ENCODE measurements at places on chromosomes 12 and 14.

DNA sequence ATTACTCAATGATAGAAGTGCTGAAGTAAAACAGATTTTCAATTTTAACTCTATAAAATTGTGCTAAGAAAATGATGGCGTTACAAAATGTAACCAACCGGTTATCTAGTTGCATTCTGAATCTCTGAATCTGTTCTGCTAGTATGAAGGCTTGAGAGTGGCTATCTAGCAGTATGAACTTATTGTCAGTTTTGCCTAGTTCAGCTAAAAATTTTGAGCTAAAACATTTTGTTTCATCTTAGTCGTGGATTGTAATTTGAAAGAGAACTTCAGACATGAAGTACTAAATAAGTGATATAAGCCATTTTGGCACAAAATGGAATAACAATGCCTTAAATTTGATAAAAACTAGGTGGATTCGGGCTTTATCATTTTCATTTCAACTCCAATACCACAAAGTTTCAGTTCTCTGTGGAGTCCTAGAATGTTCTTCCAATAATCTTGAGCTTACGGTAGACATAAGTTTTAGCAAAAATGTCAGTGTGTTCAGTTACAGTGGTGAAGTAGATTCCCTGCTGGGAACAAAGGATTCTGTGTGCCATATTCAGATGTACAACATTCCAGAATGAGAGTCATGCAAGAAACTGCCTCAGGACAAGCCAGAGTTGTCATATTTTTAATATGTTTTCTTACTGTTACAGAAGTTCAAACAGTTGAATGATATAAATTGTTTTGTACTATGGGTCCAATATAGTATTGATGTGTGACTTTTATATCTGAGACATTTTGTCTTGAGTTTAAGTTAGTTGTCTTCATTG lies 28.1 kb downstream of the ATP6V1D start:
- no peak for DNase-seq

DNA sequence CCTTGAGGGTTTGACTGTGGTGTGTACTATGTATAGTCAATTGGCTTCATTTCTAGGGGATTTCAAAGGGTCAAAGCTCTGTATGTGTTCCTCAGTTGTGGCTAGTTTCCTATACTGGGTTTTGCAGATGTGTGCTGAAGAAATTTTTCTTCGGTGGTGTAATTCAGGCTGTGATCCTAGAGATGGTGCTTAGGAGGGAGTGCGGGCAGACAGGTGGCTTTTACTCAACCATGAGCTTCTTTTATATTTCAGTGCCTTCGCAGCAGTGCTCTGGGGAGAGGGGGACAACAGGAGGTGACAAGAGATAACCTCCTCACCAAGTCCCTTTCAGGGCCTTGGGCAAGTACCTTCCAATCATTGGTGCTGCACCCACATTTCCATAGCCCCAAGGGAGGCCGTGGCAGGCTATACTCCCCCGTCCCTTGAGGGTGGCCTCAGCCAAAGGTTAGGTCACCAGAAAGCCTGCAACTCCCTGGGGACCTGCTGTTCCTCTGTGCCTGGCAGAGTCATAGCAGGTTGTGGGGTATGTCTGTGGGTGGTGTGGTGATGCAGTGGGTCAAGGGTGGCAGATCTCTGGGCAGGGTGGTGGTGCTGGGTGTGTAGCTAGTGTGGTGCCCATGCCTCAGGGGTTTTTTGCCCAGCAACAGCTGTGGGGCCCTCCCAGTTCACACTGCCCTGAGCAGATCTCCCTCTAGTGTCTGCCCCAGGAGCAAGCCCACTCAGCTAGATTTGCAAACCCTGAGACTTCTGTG lies 37.0 kb upstream of the TMX1 start:
- DNase-seq: no peak

DNA sequence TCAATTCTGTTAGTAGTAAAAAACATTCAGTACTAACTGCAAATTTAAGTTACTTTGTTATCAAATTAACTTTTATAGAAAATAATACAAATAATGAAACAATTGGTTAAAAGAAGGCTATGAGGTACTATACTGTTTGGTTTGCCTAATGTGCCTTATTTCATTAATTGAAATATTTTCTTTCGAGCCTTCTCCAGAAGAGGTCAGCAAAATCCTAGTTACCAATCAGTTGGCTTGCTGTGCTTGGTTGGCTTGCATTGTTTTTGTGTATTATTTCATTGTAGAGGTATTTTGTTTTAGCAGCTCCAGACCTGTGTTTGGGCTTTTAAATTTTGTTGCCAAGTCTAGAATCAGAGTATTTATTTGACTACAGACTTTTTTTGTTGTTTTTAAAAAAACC lies 68.5 kb downstream of the AEBP2 start:
- no peak for DNase-seq

DNA sequence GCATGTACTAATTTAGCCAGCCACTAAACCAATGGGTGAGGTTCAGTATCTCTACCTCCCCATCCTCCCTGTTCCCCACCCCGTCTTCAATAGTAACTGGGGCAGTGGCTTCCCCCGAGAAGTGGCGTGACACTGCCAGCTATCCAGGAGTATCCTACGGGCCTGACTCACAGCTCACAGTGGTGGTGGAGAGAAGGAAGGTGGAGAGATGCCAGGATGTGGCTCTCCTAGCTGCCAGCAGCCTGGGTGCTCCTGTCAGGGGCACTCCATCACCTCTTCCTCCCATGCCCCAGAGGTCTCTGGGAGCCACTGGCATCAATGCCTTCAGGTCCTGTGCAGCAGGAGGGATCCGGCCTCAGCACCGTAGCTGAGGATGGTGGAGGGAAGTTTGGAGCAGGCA lies 49.0 kb downstream of the TSPAN11 start:
- DNase-seq: no peak

- no peak for DNase-seq
Observed at GRCh38 chr12:6871052-6871957, 1.8 kb downstream of the SPSB2 start.

GRCh38 chr12:92185052-92185451 lies 39.4 kb upstream of the BTG1 start:
- DNase-seq: no peak

DNA sequence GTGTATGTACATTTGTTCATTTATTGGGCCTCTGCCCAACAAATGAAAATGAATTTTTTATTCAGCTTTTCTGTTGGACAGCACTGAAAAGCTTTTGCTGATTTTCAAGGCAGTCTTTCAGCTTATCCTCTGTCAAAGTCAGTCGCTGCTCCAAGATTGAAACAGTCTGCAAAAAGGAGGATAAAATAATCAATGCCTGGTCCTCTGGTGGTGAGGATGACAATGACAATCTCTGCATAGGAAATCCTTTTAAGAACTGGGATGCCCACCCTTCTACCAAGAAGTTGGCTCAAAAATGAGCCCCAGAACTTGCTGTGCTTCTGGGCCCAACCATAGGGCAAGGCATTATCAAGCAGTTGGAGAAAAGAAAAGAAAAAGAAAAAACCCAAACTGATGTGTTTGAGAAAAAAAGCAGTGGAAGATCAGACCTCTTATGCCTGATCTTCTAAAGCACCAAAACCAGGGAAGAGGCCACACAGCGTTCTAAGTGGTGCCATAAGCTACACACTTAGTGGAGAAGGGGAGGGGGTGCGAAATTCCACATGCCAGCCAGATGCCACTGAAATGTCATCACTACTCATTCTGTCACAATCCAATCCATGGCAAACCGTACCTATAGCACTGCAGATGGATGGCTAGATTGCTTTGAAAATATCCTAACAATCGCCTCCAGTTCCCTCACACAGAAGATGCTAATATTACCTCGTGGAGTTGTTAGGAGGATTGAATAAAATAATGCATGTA lies 69.0 kb upstream of the DUSP6 start:
- no peak for DNase-seq
